ENCODE measurements at places on chromosomes 12 and 14. TPM values are rescaled to one million over a fixed set of nuclear protein-coding genes. Genes with fewer than 3 reads are reported as not detected.

The MGST1 gene
- total RNA-seq, result 214 TPM

The TSPAN11 gene
- total RNA-seq, result 2.5 TPM

The DBX2 gene
- total RNA-seq, result 0.50 TPM

The PRMT5 gene
- 46.9 TPM for total RNA-seq

The RGS6 gene
- 18.5 TPM for total RNA-seq

The LRIG3 gene
- 13.0 TPM for total RNA-seq

The RBP5 gene
- 0.97 TPM for total RNA-seq

The LRRC9 gene
- total RNA-seq, result 1.2 TPM

The LHX5 gene
- total RNA-seq, result not detected

The PPP1R36 gene
- 0.47 TPM for total RNA-seq

The KRT74 gene
- total RNA-seq, result not detected

The SLC17A8 gene
- total RNA-seq, result not detected

The IFT43 gene
- total RNA-seq, result 43.1 TPM

The CCDC198 gene
- not detected for total RNA-seq

The JDP2 gene
- 32.7 TPM for total RNA-seq

The SERPINA5 gene
- 9.3 TPM for total RNA-seq

The DAAM1 gene
- 97.1 TPM for total RNA-seq

The C12orf50 gene
- not detected for total RNA-seq

The OR6C2 gene
- total RNA-seq, result not detected

The CLEC6A gene
- not detected for total RNA-seq

The DNAJC22 gene
- 0.47 TPM for total RNA-seq

The CREBL2 gene
- 20.4 TPM for total RNA-seq

The NXPH4 gene
- 2.1 TPM for total RNA-seq

The OVCH1 gene
- 0.29 TPM for total RNA-seq

The WSCD2 gene
- 0.44 TPM for total RNA-seq

The LMO3 gene
- 7.6 TPM for total RNA-seq

The INSM2 gene
- not detected for total RNA-seq

The ARPC3 gene
- 108 TPM for total RNA-seq

The WDHD1 gene
- 2.6 TPM for total RNA-seq

The ZNF891 gene
- 1.2 TPM for total RNA-seq

The SPIC gene
- total RNA-seq, result not detected

The KRT78 gene
- total RNA-seq, result not detected

The IPO4 gene
- 30.2 TPM for total RNA-seq

The C3AR1 gene
- 10.4 TPM for total RNA-seq

All from left cardiac atrium (tissue), 4 donors.